ENCODE measurements at places on chromosomes 12 and 14.

GRCh38 chr12:109625131-109625559 is 51.6 kb downstream of the MVK start:
- DNase-seq: peak; percentile 50

DNA sequence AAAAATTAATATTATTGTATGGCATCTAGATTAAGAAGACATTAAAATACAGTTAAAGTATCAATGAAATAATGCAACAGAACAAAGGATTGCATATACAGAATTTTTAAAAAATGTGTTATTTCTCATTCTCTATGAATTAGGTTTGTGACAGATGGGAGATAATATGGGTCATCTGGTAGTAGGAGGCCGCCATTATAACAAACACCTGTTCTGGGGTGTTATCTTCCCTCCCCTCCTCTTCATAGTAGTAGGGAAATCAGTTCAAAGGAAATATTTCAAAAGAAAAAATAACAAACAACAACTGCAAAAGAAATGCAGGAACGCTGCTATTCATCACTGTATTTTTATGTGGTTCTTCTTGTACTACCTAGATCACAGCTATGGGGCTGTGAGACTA is 187.0 kb upstream of the ATP2B1 start:
- DNase-seq: no peak

- DNase-seq: no peak
Observed at GRCh38 chr12:91413581-91414546, 231.2 kb upstream of the DCN start.

- DNase-seq: no peak
Observed at GRCh38 chr12:54579258-54579657, 9.2 kb downstream of the PPP1R1A start.

DNA sequence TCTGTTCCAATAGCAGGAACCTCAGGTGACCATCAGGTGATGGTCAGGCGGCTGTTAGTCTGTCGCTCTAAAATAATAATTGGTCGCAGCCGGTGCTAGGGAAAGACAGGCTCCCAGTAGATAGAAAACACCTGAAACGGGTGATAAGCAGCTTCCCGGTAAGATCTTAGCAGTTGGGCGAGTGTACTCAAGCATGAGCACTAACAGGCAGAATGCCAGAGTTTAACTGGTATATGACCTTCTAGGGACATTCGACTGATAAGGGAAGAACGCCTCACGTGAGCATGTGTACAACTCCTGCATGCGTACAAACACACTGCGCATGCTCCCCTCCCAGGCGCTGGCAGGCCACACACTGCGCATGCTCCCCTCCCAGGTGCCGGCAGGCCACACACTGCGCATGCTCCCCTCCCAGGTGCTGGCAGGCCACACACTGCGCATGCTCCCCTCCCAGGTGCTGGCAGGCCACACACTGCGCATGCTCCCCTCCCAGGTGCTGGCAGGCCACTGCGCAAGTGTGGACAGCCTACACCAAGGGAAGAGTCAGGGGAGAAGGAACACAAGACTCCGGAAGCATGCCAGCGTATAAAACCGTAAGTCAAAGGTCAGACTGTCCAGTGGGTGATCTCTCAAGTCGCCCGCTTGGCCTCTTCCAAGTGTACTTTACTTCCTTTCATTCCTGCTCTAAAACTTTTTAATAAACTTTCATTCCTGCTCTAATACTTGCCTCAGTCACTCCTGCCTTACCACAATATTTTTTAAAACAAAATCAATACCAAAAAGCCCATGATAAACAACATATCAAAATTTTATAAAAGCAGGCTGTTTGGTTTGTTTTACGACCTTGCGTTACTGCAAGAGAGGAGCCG is 24.5 kb downstream of the GPRC5D start:
- no peak for DNase-seq

- DNase-seq: no peak
Observed at GRCh38 chr12:66190519-66191370, 1.7 kb downstream of the IRAK3 start.

- no peak for DNase-seq
Observed at GRCh38 chr12:74889563-74890236, 319.9 kb downstream of the KCNC2 start.

DNA sequence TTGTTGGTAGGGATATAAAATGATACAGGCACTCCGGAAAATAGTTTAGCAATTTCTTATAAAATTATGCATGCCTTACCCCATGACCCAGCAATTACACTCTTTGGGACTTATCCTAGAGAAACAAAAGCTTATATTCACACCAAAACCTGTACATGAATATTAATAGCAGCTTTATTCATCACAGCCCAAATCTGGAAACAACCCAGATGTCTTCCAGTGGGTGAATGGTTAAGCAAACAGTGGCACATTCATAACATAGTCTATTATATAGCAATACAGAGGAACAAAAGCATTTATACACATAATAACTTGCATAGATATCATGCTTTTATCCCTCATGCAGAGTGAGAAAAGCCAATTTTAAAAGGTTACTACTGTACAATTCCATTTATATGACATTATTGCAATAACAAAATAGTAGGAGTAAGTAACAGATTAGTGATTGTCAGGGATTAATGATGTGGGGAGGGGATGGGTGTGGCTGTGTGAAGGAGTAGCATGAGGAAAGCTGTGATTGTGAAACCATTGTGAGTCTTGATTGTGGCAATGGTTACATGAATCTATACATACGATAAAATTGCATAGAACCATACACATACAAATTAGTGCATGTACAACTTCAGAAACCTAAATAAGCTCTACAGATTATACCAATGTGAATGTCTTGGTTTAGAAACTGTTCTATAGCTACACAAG is 363.1 kb upstream of the OR4E1 start:
- no peak for DNase-seq

GRCh38 chr12:95248604-95249360 is 31.2 kb downstream of the VEZT start:
- DNase-seq: no peak

GRCh38 chr12:89663577-89664357 is 44.9 kb downstream of the ATP2B1 start:
- no peak for DNase-seq

- DNase-seq: peak; percentile 18
Observed at GRCh38 chr12:102567031-102567985, 86.9 kb upstream of the IGF1 start.

DNA sequence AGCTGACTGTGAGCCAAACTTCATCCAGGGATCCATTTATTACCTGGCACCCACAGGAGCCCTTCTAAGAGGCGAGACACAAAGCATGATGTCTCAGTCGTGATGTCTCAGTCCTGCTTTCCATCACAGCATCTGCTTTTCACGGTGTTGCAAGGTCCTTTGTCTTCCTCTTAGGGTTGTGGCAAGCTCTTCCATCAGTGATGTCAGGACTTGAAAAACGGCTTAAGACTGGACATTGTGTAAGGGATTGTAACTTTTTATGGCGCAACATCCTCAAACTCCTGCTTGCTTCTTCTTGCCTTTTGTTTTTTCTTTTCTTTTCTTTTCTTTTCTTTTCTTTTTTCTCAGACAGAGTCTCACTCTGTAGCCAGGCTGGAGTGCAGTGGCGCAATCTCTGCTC is 586.5 kb upstream of the TMEM132C start:
- no peak for DNase-seq

DNA sequence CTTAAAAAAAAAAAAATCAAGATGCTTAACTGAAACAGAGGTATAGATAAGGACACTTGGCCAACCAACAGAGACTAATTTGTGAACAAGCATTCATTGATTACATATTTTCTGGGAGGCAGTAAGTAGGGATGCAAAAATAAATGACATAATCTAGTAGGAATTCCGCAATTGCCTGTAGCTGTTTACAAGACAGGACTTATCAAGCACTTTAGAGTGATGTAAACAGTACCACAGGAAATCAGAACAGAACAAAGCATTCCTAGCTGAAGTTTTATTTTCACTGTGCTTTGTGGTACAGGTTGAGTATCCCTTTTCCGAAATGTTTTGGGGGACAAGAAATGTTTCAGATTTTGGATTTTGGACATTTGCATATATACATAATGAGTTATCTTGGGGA is 68.2 kb upstream of the FGD4 start:
- no peak for DNase-seq

DNA sequence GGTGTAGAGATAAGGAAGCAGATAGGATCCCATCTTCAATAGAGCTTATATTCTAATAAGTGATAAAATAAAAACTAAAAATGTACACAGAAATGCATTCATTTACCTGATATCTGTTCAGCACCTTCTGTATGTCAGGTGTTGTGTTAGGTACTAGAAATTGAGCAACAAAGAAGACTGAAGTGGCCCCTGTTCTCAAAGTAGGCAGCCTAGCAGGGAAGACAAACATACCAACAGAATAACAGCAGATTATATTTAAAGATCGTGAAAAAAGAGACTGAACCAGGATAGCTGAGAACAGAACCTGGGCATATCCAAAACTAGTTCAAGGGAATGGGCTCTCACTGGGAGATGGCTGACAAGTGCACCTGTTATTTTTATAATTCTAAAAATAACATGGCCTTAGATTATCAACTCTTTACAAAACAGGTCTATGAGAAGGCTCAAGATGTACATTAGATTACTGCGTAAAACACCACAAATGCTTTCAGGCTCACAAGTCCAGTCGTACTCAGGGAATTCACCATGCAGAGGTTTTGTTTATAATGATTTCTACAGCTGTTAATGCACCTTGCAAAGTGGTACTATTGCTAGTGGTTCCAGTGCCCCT is 16.4 kb downstream of the ANO6 start:
- no peak for DNase-seq

DNA sequence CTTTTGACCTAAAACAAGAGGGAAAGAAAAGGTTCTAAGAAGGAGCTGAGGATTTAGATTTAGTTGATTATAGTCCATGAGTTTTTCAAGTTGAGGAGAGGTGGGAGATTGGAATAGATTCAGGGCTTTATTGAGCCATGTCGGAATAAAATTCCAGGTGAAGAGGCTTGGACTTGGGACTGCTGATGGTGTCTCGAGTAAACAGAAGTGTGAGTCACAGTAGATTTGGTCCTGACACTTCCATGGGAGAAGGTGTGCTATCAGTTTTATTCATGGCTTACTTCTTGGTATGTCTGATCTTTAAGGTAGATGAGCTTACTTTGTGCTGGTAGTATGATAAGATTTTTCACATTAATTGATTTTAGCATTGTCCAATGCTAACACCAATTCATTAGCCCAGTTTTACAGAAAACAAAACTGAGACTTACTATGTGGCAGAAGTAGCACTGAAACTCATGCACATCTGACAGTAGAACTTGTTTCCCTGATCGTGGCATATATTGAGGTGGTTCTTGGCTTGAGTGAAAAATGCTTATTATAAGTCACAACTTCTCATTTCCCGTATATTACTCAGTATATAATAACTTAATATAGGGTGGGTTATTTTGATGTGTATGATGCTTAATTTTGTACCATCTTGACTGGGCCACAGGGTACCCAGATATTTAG is 172.4 kb upstream of the IGF1 start:
- DNase-seq: no peak

DNA sequence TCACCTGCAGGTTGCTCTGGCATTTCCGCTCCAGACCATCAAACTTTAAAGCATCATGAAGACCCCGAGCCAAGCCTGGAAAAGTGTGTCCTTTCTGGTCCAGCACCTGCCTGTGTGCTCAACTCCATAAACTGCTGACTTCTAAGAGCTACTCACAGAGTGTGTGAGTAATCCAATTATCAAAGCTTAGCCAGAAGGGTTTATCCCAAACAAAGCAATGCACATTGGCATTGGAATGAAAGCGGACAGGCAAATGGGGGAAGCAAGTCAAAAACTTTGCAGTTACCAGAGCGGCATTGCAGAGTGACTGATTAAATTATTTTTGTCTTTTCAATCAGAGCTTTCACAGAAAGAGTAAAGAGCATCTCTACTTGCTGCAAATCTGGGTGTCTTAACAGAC is 1262.4 kb upstream of the SEL1L start:
- DNase-seq: peak; percentile 44

GRCh38 chr14:44403193-44403592 is 103.9 kb downstream of the FSCB start:
- DNase-seq: no peak

- DNase-seq: no peak
Observed at GRCh38 chr12:32110417-32110816, 3.8 kb downstream of the BICD1 start.

DNA sequence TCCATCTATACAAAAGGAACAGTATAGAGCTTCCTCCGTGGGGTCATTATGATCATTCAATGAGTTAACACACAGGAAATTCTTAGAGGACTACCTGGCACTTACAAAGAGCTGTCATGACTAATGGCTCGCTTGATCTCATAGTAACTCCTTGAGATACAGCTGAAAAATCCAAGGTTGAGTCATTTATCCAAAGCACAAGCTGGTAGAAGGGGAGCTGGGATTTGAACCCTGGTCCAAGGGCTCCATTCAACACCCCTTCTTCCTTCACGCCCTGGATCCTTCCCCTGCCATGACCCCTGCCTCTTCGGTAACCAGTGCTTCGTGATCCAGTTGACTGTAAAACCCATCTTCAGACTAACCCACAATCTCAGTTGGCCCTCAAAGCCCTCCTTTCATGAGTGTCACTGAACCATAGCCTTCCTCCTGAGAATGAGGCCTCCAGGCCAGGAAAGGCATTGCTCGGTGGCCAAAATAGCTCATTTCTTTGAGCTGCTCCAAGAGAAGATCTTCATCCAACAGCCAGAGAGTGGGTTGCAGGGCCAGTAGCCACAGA is 7.8 kb downstream of the ZFP36L1 start:
- DNase-seq: no peak

- DNase-seq: peak; percentile 89
Observed at GRCh38 chr12:7188562-7189397, 706 bp upstream of the PEX5 start.

DNA sequence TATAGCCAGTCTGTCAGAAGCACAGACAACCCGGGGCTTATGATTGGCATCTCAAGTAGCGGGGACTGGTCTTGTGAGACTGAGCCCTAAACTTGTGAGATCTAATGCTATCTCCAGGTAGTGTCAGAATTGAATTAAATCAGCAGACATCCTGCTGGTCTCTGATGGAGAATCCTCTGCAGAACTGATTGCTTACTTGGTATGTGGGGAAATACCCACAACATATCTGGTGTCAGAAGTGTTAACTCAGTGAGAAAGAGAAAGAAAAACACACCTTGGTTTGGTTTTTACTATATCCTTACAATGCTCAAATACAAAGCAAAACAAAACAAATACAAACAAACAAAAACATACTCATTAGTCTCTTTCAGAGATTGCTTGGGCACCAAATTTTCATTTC is 10.0 kb downstream of the SEL1L start:
- no peak for DNase-seq

DNA sequence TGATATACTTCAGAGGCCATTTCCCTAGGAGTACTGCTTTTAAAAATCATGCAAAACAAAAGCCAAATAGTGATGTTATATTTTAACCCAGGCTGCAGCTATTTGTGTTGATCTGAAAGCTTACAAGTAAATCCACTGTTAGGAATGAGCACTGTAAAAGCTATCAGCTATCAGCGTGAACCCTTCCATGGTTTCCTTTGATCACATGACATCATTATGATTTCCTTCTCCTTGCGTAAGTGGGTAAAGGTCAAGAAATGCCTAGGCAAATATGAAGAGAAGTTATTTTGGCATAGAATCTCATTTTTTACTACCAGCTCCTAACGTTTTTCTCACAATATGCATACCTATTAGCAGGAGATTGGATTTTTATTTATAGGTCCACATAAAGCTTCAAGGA is 48.6 kb upstream of the CATSPERB start:
- DNase-seq: no peak

GRCh38 chr12:10031321-10031720 is 839 bp downstream of the CLEC9A start:
- no peak for DNase-seq

GRCh38 chr14:22479776-22480464 is 109.1 kb downstream of the DAD1 start:
- no peak for DNase-seq
